ELF-1 (cell line): ENCODE measurements at places on chromosomes 16 and 17.

DNA sequence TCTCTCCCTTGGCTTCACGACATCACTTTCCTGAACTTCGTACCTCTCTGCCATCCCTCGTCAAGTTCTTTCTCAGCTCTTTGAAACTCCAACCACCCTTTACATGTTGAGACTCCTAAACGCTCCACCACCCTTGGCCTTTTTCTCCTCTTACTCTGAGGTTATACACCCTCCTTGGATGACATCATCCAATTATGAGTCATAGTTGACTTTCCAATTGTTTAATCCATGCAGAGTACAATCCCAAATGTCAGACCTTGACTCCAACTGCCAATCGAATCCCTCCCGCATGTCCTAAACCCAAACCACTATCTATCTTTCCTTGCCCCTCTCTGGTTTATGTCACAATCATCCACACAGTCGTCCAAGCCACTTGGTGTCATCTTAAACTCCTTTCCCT lies 18.4 kb upstream of the C16orf82 start:
- DNase-seq = no peak

DNA sequence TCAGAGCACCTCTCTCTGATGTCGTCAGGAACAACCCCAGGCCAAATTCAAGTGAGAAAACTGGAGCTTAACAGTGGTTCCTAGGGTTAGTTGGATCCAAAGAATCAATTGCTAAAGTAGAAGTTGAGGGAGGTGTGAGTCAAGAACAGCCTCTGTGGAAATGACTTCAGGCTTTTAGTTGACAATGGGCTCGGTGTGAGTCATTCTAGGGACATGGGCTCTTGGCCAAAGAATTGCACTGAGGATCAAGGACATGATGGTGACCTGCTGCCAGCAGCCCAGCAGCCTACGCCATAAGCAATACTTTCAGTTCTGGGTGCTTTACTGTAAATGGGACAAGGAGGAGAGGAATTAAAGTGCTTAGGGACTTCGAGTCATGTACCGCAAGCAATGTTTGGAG lies 32.1 kb upstream of the SMURF2 start:
- no peak for DNase-seq

DNA sequence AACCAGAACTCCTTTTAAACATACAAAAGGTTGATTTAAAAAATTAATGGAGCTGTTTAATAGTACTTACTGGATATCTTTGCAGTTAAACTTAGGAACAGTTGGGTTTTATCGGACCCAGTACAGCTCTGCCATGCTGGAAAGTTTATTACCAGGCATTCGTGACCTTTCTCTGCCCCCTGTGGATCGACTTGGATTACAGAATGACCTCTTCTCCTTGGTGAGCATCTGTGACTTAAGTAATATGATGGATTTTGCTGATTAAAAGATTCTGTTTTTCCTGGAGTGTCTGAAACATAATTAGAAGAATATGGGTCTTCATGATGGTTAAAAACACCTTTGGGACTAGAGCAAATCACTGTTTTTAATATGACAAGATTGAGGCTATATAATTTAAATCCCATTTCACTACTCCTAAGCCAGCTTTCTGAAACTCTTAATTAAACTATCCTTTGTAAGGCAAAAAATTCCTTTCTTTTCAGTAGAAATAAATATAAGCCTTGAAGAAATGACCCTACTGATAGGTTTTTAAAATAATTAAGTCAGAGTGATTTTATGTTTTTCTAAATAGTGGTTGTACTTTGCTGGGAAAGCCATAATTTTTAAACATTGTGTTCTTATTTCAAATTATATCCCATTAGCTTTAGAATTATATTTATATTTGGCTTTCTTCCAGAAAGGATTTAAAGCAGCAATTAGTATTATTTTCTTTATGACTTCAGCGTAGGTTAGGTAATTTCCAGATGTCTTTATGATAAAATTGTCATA lies 45.7 kb upstream of the KPNB1 start:
- DNase-seq = no peak

GRCh38 chr17:28008513-28008912 lies 34.0 kb upstream of the NLK start:
- peak; percentile 69 for DNase-seq

- DNase-seq = no peak
These were observed 28.4 kb downstream of the PIPOX start for GRCh38 chr17:29071303-29071702.

DNA sequence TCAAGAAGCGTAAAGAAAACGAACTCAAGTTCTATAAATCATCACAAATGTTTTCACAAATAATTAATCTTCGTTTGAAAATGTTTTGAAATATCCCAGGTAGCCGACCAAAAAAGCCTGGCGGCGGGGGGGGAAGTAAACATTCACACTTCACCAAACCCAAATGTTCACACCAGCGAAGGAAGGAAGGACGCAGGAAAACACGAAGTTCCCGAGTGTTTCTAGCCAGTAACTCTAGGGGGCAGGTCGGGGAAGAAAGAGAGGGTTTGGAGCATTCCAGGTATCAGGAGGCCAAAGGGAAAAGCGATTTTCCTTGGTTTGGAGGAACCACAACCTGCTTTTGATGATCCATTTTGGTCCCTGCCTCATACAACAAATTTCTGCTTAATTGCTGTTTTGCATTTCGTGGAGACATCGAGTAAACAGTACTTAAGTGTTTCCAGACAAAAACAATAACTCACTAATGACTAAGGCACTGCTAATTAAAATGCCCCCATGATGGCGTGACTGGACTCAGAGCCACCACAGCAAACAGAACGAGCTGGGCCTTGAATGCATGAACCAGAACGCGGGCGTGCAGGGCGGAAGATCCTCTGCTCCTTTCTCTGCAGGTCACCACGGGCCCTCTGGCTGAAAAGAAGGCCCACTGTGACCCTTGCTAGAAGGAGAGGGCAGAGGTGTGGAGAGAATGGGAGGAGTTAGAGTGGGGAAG lies 16.6 kb downstream of the ZFHX3 start:
- no peak for DNase-seq

DNA sequence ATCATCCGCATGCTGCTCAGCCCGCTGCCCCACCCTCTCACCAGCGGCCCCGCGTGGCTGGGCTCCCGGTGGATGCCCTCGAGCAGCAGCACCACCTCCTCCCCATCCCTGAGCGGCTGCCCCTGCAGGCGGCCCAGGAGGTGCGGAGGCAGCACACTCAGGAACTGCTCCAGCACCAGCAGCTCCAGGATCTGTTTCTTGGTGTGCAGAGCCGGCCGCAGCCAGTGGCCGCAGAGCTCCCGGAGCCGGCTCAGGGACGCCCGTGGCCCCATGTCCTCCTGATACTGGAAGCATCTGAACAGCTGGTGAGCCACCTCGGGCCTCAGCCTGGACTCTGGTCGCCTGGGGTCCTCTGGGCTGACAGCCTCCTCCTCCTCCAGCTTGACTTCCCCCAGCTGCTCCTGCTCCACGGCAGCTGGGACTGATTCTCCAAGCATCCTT lies 6.6 kb downstream of the ZSCAN10 start:
- no peak for DNase-seq

GRCh38 chr17:33962857-33963655 lies 292.0 kb upstream of the CCL2 start:
- no peak for DNase-seq

DNA sequence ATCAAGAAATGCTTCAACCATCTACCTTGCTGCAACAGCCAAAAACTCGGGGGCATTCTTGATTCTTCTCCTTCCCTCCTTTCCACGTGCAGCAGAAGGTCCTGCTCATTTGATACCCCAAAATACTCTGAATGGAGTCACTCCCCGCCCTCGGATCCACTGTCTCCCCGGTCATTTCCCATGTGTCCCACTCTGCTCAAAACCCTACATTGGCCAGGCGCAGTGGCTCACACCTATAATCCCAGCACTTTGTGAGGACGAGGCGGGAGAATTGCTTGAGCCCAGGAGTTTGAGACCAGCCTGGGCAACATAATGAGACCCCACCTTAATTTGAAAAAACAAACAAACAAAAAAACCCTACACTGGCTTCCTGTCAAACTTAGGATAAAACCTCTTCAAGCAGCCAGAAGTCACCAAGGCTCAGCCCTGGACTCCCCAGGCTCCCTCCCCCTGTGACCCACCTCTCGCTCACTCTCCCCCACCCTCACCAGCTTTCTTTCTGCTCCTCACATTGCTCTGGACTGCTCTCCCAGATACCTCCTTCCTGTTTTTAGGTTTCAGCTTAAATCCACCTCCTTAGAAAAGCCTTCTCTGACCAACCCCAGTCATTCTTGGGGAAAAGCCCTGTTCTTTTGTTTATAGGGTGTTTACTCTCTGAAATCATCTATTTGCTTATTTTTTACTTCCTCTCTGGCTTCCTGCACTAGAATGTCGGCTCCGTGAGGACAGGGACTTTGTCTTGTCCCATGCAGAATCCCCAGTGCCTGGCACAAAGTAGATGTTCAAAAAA lies 2.8 kb downstream of the SLC13A2 start:
- no peak for DNase-seq

- DNase-seq = no peak
These were observed 204.5 kb upstream of the CDH5 start for GRCh38 chr16:66161942-66162341.

- no peak for DNase-seq
These were observed 14.3 kb downstream of the CMTM3 start for GRCh38 chr16:66618588-66619375.

DNA sequence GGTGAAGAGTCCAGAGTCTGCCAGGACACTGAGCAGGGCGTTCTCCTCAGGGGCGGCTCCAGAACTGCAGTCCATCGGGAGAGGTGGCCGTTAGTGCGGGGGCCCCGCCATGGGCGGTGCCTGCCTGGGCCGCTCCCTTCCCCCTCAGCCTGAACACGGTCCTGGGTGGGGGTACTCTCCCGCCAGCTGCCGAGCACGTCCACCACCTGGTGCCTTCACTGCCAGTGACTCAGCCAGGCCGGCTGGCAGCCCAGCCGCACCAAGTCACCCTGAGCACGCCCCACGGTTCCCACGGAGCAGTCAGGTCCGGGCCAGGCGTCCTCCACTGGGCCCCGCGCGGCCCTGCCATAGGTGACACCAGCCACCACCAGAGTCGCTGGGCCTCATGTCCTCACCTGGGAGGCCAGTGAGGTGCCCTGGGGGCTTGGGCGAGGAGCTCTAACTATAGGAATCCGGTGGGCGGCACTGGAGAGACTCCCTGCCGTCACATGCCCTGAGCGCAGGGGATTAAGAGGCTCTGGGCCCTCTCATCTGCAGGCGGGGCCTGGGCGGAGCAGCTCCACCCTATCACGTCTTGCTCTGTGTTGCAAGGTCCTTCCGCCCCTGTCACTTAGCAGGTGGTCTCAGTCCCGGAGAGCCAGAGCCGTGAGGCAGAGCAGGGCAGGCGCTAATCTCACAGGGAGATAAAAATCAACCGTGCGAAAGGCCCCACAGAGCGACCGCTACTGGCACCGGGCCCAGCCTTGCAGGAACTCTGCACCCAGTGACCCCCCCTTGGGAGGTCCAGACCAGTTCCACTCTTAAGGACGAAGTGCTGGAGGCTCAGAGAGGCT lies 14.3 kb downstream of the PIEZO1 start:
- DNase-seq = peak; percentile 98

GRCh38 chr17:41496803-41497484 lies 7.2 kb upstream of the KRT36 start:
- DNase-seq = peak; percentile 92

DNA sequence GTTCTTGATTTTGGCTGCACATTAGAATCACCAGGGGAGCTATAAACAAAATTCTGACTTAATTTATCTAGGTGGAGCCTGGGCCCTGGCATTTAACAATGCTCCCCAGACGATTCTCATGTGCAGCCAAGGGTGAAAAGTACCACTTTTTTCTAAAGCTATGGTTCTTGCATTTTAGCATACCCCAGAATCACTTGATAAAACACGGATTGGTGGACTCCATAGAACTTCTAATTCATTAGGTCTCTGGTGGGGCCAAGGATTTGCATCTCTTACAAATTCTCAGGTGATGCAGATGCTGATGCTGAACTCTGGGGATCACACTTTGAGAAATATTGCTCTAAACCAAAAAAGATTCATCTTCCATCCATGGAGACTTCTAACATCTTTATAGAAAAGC lies 74.5 kb downstream of the RPGRIP1L start:
- no peak for DNase-seq

- DNase-seq = no peak
These were observed 145.6 kb upstream of the RCVRN start for GRCh38 chr17:10050597-10051101.

DNA sequence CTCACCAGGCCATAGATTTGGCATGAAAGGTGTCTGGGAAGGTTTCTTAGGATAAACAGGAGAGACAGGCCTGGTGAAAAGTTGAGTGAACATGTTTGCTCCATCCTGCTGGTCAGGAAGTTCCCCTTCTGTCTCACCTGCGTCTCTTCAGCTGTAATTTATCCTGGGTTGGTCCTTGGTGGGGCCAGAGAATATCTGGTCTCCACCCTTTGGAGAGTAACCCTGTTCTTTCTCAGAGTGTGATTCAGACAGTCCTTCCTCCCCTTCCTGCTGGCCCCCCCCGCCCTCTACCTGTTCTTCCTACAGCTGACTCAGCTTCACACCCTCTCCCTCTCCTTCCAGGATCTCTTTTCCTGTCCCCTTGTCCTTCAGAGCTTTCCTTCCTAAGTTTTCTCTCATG lies 17.1 kb downstream of the MINK1 start:
- no peak for DNase-seq

- DNase-seq = no peak
These were observed 71.0 kb upstream of the EFCAB3 start for GRCh38 chr17:62309396-62309795.

DNA sequence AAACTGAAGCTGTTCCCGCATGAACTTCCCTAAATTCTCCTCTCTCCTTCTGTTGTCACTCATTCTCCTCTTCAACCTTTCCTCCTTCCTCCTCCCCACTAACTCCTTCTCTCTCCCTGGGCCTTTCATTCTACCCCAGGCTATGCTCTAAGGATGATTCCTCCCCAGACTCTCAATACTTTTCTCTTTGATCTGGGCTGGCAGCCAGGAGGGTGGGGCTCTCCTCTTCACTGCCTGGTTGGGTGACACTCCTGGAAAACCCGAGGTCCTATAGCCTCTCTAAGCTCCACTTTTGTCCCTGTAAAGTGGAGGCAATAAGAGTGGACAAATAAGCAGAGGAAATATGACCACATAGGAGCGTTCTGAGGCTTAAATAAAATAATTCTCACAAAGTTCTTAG lies 46.2 kb downstream of the HSD17B2 start:
- peak; percentile 12 for DNase-seq

DNA sequence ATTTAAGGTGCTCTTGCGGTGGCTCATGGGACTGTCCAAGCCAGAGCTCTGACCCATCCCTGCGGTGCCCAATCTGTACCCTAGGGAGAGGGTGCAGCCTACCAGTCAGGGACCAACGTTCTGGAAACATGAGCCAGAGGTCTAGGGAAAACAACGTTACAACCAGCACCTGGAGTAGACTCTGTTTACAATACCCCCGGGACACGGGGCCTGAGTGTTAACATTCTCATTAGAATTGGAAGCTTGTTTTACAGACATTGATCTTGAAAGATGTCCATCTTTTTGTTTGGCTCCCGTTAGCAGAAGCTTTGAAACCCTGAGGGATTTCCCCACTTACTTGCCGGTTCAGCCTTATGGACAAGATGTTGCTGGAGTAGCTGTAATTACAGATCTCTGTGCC lies 6.9 kb downstream of the WIPI1 start:
- no peak for DNase-seq

DNA sequence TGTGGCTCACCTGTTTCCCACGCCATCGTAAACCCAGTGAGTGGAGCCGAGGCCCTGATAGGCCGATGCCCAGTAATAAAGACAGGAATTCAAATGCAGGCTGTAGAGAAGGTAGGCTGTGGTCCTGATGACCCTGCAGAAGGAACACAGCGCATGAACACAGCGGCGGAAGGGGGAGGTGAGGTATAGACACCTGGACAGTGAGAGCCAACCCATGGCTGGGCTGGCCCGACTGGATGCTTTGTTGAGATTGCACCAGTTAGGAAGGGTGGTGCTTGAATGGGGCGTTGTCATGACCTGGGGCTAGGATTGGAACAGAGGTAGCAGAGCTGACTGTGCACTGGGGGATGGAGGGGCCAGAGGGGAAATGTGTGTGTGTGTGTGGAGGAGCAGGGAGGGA lies 59.2 kb downstream of the CNGB1 start:
- DNase-seq = peak; percentile 89
